DMS 273 treated with DMSO at 0.1 percent for 48 hours (cell line): ENCODE measurements at places on chromosomes 12 and 14.

- no peak for DNase-seq
Observed at GRCh38 chr14:104633276-104634137, 28.9 kb upstream of the TMEM179 start.

DNA sequence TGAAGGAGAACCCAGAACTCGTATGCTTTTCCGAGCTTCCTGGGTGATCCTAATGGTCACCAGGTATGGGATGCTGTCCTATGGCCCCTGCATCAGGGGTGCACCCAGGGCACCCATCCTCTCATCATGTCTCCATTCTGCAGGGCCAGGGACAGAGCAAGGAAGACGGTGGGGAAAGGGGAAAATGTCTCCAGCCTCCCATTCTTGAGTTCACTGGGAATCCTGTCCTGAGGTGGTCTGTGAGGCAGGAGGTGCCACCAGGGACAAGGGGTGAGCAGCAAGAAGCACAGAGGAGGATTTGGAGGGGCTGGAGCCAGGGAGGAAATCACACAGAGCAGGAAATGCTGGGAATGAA is 14.9 kb upstream of the SLC6A12 start:
- DNase-seq, result no peak

DNA sequence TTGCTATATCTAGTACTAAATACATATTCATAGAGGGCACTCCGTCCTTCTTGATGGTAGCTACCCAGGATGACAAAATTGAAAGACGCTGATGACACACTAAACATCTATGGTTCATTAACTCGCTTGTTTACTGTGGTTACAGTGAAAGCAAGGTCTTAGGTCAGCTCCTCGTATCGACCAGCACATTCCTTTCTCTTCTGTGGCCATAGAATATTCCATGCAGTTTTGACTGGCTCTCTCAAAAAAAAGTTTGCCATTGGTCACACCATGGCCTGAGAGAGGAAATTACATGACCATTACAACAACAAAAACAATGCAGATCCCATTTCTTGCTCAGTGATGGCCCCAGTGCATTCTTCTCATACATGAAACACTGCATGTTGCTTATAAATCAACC is 411.4 kb upstream of the SOX5 start:
- no peak for DNase-seq

- no peak for DNase-seq
Observed at GRCh38 chr12:46453428-46453827, 80.9 kb upstream of the SLC38A2 start.

GRCh38 chr12:64064706-64065105 is 157.4 kb downstream of the KICS2 start:
- DNase-seq, result no peak

- no peak for DNase-seq
Observed at GRCh38 chr14:95238487-95239298, 81.0 kb downstream of the CLMN start.

DNA sequence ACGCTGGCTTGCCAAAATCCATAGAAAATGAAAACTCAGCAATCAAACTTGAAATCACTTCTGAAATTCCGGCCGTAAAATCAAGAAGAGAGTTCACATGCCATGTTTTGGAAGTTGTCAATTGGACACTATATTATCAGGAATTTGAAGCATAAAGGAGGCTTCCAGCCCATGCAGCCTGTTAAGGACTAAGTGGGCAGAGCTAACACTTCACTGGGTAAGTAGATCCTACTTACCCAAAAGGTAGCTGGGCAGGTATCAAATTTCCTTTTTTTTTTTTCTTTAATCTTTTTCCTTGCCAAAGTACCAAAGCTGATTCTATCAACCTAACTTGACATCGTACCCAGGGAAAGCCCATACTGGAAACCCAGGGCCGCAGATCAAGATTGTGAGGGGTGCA is 71.5 kb upstream of the ARHGAP5 start:
- DNase-seq, result no peak

DNA sequence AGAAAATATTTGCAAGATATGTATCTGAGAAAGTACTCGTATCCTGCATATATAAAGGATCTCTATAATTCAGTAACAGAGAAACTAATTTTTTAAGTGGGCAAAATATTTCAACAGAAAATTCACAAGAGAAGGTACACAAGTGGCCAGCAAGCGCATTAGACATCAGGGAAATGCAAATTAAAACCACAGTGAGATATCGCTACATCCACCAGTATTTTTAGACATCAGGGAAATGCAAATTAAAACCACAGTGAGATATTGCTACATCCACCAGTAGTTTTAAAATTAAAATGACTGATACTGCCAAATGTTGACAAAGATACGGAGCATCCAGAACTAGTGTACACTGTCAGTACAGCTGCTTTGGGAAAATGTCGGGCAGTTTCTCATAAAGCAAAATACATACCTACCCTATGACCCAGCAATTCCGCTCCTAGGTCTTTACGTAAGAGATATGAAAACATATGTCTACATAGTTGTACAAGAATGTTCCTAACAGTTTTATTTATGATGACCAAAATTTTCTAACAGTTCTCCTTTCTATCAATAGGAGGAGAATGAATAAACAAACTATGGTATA is 2.8 kb upstream of the KCNK13 start:
- no peak for DNase-seq

- no peak for DNase-seq
Observed at GRCh38 chr12:106248846-106249371, 1.1 kb upstream of the CKAP4 start.

DNA sequence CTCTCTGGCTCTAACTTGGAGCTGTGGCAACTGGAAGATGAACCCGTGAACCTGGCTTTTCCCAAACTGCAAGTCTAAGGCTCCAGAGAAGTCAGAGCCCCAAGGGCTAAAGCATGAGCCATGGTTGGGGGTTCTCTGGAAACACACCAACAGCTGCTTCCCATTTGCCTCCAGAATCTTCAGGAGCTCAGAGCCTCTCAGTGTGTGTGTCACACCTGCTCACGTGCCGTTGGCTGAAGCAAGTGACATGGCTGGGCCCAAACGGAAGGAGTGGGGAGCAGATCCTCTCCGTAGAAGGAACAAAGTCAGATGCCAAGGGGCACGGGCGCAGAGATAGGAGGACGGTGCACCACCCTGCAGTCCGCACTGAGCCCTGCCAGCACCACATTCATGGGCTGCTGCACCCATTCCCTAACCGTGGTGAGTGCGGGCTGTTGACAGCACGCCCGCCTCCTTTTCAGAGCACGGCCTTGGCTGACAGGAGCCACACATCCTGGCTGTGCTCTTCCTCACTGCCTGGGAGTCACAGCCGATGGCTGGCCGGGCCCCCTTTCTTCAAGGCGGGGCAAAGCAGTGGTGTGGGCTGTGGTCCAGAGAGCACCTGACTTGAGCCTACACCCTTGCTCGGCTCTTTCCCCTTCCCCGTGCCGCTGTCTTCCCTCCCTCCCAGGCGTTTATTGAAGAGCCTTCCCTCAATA is 16.6 kb upstream of the TRAF3 start:
- no peak for DNase-seq

DNA sequence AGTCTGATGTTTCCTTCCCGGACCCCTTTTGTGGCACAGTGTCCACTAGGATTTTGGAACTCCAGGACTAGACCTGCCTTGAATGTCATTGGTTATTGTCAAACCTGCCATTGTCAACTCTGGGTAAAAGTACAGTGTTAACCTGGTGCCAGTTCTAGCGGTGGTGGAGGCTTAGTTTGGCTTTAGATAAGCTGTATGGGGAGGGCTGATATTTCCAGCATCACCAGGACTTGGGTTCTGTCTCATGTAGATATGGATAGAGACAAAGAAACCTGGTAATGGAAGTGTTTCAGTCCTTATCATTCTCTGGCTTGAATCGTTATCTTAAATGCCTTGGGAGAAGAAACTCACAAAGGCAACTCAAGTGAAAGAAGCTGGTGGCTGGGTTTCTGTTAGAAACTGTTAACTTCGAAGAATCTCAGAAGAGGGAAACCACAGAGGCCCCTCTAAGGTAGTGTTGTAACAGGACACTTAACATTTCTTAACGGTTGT is 10.6 kb downstream of the CHST11 start:
- DNase-seq, result no peak

GRCh38 chr12:116354534-116354933 is 77.0 kb upstream of the MED13L start:
- no peak for DNase-seq

- DNase-seq, result no peak
Observed at GRCh38 chr12:110203546-110203945, 77.5 kb upstream of the ATP2A2 start.

DNA sequence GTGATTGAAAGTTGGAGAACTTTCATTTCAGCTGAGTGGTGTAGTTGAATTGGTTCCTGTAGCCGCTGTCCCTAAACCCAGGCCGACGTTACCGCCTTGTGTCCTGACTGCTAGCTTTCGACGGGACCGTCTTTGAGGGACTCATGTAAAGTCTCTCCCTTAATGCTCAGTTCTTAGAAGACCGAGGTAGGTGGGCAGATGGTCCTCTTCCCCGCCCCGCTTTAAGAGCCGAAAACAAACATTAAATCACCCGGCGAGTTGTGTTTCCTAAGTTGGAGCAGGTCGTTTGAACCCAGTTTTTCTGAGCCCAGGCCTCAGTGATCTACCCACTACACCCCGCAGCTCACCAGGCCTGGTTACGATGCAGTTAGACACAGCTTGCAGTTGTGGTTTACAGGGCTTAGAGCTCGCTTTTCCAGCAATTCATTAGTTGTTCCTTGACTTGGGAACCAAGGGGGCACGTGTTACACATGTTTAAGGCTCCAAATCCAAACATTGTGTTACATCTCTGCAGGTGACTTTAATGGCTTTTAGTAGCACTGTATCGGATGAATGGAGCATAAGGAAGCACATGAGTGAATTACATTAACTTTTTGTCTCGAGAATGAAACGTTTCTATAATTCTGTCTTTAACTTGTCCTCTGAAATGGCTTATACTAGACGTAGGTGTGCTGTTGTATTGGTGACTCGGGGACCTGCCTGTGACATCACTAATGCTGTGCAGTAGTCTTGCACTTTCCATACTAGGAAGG is 790 bp downstream of the NEDD1 start:
- no peak for DNase-seq

DNA sequence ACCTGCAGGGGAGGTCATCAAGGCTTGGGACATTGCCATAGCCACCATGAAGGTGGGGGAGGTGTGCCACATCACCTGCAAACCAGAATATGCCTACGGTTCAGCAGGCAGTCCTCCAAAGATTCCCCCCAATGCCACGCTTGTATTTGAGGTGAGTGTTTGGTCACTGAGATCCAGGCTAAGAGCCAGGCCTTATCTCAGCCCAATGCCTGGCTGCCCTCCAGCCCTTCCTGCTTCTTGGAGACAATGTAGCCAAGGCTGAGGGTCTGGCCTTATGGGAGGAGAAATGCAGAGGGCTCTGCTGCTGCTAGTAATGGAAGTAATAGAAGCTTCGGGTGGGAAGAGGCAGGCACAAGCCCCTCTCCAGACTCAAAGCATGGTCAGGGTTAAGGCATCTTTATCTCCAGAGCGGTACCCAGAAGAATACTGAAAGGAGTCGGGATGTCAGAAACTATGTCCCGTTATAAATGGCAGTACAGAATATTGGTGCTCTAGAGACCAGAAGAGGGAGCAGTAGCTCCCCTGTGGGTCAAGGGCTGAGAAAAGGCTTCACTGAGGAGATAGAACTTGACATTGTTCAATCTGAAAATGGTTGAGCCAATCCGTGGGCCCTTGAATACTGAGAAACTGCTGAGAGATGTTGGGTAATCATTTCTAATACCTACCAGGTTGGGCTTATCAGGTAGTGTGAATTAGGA is 3.1 kb downstream of the FKBP4 start:
- no peak for DNase-seq

DNA sequence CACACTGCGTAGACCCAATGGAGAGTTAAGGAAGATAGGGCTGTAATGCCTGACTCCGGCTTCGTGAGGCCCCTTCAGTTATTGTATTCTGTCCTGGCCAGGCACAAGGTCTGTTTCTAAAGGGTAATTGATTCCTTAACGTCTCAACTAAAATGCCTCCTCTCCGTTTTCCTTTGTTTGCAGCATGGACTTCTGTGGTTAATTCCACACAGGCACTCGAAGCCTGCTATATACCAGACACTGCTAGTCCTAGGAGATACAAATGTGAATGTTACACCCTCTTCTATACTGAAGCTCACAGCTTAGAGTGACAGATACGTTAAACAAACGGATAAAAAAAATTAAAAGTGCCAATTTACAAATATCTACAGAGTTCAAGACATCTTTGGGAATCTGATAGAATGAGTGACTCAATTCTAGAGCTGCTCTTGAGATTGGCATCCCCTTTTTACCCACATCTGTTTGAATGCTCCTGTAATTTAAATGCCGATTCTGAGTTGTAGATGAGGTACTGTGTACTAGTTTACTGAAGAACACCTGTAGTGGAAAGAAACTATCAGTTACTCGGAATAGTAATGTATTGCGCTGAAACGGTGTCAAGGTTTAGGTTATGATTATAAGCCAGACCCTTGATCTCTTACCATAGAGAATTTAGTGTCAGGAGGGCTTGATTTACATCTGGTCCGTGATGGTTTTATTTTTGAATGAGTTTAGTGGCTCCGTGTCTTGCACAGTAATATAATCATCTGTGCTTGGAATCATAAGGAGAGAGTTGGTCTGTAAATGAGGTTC is 784 bp downstream of the PSMA6 start:
- no peak for DNase-seq

DNA sequence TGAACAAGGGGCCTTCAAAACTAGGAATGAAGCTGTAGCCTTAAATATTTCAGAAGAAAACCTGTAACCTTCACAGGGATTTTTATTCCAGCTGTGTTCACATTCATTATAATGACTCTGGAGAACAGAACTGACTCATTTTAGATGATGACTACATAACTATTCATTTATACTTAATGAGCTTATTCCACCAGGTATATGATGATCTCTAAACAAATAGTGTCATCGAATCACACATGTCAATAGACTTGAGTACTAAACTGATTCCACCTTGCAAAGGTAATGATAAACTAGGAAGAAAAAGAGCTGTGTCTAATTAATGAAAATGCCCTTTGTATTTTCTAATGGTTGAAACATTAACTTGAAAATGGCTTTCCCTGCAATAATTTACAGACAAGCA is 433.2 kb downstream of the PDZRN4 start:
- no peak for DNase-seq

- no peak for DNase-seq
Observed at GRCh38 chr14:105185973-105186372, 4.9 kb upstream of the NUDT14 start.

GRCh38 chr14:71526388-71526787 is 405.8 kb upstream of the RGS6 start:
- no peak for DNase-seq

GRCh38 chr12:108116699-108117098 is 12.4 kb upstream of the WSCD2 start:
- DNase-seq, result no peak

DNA sequence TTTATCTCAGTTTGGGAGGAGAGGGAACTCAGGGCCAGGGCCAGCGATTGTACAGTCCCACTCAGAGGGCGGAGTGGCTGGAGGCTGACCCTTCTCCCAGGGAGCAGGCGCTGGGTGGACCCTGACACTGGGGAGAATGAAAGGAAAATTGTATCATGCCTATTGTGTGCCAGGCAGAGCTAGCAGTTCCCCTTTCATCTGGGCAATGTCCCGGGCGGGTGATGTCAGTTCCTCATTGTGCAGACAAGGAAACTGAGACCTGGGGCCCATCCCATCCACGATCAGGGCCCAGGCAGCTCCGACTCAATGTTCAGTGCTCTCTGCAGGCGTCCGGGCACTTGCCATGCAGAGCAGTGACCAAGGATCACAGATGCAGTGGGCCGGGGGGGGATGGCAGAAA is 101.9 kb upstream of the RTL1 start:
- no peak for DNase-seq
